AG04449 (cell line): ENCODE measurements at places on chromosomes 1 and 21.

GRCh38 chr21:36767096-36767495 is 68.2 kb downstream of the SIM2 start:
- DNase-seq = no peak

GRCh38 chr21:36135391-36136102 is 668 bp downstream of the CBR3 start:
- DNase-seq = no peak

DNA sequence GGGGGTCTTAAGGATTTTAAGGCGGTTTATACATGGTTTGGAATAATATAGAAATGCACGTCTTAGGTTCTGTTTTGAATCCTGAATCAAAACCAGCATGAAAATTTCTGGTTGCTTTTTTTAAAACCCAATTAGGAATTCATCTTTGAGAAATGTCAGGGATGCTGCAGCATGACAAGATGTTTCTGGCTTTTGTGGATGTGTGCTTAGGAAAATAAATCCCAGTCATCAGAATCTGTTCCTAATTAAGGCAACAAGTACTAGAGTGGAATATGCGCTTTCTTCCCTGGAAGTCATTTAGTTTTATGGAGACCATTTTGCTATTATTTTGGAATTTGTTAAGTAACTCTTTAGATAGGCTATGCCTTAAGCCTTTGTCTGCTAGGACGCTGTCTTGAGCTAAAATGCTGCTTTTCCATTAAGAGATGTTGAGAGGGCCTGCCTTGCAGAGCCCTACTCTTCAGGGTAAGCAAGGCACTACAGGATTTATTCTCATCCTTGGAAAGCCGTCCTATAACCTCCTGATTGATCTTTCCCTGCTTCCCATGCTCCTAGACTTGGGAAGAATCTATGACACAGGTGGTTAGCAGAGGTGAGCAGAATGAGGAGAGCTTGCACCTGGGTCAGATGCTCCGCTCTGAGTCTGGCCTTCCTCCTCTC is 332.8 kb downstream of the DISC1 start:
- no peak for DNase-seq

- no peak for DNase-seq
These were observed 25.2 kb downstream of the NRDC start for GRCh38 chr1:51853360-51853759.

DNA sequence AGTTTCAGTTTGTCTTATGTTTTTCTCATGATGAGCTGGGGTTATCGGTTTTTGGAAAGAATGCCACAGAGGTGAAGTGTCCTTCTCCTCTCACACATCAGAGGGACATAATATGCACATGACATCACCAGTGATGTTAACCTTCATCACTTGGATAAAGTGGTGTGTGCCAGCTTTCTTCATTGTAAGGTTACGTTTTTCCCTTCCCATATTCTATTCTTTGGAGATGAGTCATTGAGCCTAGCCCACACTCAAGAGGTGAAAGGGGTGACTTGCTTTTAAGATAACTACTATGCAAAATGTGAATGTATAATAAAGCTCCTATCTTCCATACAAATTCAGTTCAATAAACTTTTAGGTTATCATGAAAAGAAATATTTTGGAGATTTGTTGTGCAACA is 36.7 kb upstream of the MAGI3 start:
- no peak for DNase-seq
